ENCODE measurements at places on chromosomes 5 and 9.

DNA sequence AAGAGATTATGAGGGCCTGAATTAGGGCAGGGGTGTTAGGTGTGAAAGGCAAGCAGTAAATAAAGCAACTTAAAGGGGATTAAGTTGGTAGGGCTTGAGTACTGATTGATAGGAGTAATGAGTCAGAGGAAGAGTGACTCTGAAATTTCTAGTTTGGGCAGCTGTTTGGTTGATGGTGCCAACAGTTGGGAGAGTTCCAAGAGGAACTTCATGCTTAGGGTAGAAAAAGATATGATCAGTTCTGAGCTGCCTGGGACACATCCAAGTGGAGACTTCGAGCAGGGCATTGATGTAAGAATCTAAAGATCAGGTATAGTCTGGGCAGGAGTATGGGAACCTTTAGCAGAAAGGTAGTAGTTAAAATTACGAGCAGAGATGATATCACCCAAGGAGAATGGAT lies 10.2 kb downstream of the MAMDC2 start:
- peak; percentile 52 for DNase-seq

GRCh38 chr5:111505096-111505495 lies 7.2 kb downstream of the STARD4 start:
- DNase-seq: no peak

DNA sequence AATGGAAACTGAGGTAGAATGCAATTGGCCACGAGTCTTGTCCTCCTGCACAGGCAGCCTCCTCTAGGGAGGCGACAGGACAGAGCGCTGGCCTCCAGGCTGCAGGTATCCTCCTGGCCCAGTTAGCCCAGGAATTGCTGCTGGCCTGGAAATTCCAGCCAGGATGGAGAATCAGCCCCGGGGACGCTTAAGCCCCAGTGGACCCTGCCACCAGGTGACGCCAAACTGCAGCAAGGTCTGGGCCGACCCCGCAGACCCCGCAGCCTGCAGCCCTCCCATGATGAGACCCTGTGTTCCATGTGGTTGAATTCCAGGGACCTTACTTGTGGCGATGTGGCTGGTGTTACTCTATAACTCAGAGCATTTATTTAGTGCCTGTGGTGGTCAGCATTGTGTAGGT lies 7.3 kb downstream of the CACFD1 start:
- DNase-seq: no peak

DNA sequence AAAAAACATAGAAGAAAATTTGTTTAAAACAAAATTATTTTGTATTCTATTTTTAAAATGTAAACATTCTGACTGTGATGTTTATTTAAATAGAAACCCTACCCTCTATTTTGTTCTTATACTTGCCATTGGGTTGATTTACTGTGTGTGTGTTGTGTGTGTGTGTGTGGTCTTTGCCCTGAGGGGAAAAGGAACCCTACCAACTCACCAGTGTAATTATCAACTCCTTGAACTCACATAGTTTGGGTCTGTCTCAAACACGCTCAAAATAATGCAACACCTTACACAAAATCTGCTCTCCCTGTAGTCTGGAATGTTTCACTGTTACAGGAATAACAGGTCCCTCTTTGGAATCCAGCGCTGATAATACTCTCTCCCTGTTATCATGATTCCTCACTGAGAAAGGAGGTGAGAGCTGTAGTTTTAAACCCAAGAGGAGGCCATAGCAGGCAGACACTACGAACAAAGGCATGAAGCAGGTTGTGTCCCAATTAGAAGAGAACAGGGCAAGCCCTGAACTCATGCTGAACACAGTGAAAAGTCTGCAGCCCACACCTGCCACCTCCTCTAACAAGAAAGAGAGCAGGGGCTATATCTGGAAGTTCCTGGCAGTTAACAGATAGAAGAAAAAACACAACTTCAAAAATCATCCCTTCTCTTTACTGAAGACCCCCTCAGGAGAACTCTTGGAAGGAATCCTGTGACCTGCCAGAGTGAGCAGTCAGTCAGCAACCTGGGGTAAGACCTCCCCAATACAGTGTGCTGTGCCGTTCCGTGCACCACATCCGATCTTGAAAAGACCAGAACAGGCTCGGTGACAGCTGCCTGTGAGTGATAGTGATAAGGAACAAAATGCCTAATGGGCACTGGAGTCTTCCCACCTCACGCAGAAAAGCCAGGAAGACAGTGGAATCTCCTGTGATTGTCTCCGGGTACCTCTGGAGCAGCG lies 608.1 kb upstream of the ADAMTS16 start:
- DNase-seq: no peak

- DNase-seq: peak; percentile 29
Measured at GRCh38 chr9:79233542-79233941, 338.2 kb upstream of the TLE4 start.

DNA sequence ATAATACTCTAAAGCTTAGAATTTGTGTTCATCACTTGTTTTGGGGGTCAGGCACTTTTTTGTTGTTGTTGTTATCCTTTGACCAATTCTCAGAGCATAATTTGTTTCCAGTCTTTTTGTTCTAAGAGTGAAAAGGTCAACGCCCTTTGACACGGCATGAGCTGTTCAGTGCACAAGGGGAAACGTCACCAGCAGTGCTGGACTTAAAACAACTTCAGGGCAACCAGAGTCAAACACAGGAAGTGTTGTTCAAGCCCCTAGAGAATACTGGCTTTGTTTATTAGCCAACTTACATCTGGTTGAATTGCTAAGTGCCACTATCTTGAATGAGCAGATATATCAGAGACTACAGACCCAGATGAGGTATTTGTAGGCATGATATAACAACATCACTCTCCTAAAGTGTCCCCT lies 368.9 kb downstream of the TMEM161B start:
- DNase-seq: no peak

DNA sequence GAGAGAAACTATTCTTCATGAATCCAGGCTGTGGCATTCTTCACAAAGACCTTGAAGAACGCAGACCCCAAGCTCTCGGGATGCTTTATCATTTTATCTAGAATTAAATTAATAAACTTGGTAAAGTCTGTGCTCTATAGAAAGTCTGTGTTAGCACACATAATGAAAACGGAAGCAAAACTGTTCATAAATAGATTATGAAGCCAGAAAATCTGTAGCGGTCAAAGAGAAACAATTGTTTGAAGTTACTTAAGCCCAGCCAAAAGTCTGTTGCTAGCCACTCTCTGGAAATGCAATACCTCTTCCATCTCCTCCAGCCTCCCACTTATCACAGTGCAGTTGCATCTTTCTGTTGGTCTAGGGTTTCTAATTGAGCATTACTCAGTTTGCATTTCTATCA lies 375.9 kb downstream of the KIF4B start:
- no peak for DNase-seq

- no peak for DNase-seq
Measured at GRCh38 chr5:131019111-131019510, 145.9 kb downstream of the HINT1 start.

DNA sequence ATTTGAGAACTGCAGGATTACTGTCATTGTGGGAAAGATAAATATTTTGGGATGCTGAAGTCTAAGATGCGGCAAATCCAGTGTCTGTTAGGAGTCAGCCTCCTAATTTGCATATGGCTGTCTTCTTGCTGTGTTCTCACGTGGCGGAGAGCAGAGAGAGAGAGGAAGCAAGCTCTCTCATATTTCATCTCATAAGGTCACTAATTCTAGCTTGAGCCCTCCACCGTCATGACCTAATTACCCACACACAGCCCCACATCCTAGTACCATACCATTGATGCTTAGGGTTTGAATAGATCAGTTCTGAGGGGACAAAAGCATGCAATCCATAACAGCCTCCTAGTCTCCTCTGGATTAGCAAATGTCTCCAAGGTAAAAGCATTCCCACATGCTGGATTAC lies 124.5 kb downstream of the CDH12 start:
- no peak for DNase-seq

GRCh38 chr9:125487842-125488241 lies 219.2 kb downstream of the MAPKAP1 start:
- no peak for DNase-seq

DNA sequence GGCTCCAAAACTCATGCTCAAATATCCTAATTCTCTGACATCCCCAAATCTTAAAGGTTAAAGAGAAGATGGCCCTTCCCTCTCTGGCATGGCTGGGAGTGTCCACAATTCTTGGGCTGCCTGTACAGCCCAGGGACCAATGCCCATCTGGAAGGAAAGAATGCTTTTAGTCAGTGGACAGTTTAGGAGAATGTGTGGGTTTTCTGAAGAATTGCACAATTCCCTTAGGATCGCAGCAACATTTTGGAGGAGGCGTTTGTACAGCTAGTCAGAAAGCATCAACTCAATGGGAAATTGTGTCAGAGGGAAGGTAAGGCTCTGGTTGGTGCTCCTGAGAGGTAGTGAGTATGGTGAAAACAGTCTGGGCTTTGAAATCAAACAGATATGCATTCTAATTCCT lies 15.0 kb downstream of the FAM193B start:
- no peak for DNase-seq

DNA sequence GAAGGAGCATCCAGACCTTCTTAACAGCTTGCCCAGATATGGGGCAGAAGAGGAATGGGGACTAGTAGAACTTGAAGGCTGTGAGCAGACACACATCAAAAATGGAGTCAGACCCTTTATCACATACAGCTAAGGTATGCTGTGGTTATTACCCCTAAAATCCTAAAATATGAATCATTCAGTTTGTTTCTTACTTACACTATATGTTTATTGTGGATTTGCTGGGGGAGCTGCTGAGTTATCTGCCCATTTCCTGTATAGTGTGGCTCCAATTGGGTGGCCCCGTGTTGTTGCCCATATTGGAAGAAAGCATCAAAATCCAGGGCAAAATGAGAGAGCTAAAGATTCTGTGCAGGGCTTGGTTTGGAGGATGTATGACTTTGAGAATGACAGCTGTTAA lies 56.9 kb downstream of the AP3S1 start:
- DNase-seq: no peak

- no peak for DNase-seq
Measured at GRCh38 chr5:33166948-33167347, 273.8 kb upstream of the TARS1 start.

DNA sequence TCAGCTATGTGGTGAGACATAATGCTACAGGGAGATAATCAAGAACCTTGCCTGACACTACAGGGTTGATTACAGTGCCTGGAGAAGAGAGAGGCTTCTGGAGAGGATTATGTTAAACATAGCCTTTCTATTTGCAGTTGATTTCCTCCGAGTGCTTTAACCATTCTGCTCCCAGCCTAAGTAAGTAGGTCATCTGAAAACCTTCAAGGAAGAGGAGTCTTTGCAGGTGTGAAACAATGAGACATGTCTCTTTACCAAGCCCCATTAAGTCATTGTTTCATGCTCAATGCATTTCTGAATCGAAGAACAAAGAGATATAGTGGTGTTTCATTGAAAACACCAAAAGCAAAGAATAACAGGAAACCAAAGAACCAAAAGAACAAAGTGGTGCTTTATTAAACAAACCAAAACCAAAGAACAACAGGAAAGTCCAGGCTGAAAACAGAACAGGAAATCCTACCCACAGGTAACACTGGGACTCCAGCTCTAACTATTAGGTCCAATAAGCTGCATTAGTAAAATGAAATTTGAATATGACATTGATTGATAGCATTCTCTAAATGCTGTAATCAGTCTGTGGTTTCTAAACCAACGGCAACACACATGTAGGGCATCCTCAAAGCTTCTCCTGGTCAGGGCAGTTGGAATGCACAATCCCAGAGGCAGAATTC lies 113.3 kb upstream of the SPATA31D4 start:
- peak; percentile 25 for DNase-seq

DNA sequence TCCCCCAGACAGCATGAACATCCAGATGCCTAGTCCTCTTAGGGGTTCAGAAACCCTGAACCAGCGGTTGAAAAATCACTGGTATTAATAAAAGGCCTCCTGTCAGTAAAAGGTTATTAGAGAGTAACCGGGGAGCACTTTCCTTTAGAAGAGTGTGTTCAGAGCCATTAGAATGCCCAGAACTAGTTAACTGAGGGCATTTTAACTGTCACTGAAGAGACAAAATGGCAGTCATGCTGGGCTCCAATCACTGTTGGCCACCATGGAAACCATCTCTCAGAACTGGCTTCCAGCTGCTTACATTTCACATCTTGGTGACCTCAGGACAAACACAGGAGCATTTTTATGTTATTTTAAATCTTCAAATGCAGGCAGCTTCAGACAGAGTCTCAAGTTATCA lies 36.2 kb upstream of the GDA start:
- DNase-seq: no peak

DNA sequence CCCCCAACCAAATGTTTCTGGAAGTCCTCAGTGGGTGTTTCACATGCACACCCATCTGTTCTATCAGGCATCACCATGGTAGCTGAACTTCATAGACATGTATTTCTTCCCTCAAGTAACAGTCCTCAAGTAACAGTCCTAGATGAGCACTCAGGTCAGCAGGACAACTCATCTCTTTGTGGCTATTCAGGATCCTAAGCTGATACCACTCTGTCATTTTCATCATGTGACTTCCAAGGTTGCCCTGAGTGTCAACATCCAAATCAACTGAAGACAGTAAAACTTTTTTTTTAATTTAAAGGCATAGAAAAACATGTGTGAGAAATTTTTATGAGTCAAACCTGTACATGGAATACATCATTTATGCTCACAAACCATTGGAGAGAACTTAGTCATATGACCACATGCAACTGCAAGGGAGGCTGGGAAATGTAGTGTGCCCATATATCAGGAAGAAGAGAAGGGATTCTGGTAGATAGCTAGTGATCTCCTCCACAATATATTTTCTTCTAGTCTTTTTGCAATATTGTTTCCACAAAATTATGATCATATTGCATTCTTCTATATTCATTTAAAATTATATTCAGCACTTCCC lies 64.2 kb upstream of the FST start:
- DNase-seq: peak; percentile 7

DNA sequence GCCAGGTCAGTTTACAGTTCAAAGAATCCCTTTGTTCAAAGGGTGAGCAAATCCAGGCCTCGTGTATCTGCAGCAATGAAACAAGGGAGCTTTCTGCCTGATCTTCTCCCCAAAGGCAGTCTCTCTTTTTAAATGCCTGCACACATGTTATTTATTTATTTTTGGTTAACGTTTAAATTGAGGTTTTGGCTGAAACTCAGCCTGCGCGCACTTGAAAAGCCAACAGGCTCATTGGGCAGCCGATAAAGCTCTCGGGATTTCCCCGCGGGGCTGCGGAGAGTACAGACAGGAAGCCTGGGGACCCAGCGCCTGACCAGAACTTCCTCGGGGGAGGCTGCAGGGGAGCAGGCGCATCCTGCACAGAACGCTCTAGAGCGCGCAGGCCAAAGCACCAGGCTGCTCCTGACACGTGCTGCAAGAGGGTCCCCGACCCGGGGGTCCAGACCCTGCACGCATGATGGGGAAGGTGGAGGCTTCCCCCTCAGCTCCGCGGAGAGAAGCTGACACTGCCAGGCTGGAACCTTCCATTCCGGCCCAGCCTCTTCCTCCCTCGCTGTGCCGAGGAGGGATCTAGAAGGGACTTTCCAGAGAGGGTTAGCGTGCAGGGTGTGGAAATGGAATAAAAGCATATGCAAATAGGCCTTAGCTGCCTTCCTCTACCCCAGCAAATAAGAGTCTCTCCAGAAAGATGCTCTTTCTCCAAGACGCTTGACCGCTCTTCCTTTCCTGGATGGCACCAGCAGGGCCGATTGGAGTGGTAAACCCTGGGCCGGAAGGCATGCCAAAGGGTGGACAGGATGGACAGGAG lies 46.1 kb downstream of the PTTG1 start:
- peak; percentile 86 for DNase-seq

GRCh38 chr9:106892632-106893031 lies 29.7 kb downstream of the ZNF462 start:
- no peak for DNase-seq

GRCh38 chr5:55540024-55540423 lies 5.3 kb upstream of the PLPP1 start:
- DNase-seq: no peak

- no peak for DNase-seq
Measured at GRCh38 chr5:151562019-151562707, 29.0 kb downstream of the FAT2 start.
